ENCODE measurements at places on chromosomes 7 and 10. TPM values are rescaled to one million over a fixed set of nuclear protein-coding genes. Genes with fewer than 3 reads are reported as not detected.

- no peak for DNase-seq
These were observed 375.3 kb downstream of the DPP6 start for GRCh38 chr7:154427533-154427932.

The CHRM2 gene
- 2.3 TPM for polyA plus RNA-seq

- no peak for DNase-seq
These were observed 126.7 kb downstream of the CPEB3 start for GRCh38 chr10:92164036-92164696.

The MSMB gene
- not detected for polyA plus RNA-seq

DNA sequence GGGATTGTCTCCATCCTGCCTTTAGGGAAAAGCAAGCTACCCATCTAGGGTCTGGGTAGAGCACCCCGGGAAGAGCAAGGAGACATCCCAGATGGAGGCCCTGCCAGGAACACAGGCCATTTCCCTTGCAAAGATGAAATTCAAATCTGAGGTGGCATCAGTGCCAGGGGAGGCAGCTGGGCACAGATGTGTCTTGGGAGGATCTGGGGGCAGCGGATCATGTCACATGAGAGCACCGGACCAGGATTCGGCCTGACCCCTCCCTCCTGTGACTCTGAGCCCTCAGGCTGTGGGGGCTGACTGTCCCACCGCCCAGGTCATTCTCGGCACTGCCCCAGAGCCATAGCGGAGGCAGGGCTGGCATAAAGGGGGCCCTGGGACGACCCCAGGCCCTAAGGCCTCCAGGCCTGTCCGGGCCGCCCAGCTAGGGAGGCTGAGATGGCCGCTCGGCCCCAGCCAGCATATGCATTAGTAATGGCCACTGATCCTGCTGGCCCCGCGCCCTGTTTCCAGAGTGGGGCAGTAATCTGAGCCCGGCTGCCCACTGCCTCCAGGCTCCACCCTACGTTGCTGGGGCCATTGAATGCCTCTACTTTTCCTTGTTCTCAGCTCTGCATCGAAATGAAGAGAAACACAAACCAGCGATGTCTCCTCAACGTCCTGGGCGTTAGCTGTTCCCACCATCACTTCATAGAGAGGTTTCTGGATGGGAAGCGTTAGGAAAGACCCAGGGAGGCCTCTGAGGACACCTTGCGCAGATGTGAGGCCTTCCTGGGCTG lies 148.5 kb downstream of the UBE2H start:
- no peak for DNase-seq

- no peak for DNase-seq
These were observed 663.3 kb upstream of the MGMT start for GRCh38 chr10:128803790-128804189.

The CDNF gene
- 4.6 TPM for polyA plus RNA-seq

The STAG3 gene
- polyA plus RNA-seq: 11.7 TPM

DNA sequence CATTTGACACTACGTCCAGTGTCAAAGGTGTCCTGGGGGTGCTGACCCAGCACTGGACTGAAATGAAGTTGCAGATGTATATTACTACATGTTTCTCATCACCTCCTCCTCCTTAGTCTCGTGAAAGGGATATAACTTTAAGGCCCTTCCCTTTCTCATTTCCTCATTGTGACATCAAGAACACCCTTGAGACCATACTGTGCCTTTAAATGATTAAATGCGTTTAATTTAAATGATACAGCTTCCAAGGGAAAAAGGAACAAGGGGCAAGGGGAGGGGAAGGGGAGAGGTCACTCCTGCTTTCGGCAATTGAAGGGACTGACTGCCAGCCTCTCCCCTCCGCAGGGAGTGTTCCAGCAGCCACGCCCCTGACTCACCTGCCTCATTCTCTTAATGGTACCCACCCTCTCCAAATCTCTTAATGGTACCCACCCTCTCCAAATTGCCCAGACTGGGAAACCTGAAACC lies 80.5 kb upstream of the KMT2E start:
- DNase-seq: no peak

- DNase-seq: no peak
These were observed 1.7 kb downstream of the RASGEF1A start for GRCh38 chr10:43264965-43265798.

GRCh38 chr7:18913106-18913505 lies 204.3 kb downstream of the TWIST1 start:
- DNase-seq: no peak

The LEP gene
- polyA plus RNA-seq: 0.49 TPM

DNA sequence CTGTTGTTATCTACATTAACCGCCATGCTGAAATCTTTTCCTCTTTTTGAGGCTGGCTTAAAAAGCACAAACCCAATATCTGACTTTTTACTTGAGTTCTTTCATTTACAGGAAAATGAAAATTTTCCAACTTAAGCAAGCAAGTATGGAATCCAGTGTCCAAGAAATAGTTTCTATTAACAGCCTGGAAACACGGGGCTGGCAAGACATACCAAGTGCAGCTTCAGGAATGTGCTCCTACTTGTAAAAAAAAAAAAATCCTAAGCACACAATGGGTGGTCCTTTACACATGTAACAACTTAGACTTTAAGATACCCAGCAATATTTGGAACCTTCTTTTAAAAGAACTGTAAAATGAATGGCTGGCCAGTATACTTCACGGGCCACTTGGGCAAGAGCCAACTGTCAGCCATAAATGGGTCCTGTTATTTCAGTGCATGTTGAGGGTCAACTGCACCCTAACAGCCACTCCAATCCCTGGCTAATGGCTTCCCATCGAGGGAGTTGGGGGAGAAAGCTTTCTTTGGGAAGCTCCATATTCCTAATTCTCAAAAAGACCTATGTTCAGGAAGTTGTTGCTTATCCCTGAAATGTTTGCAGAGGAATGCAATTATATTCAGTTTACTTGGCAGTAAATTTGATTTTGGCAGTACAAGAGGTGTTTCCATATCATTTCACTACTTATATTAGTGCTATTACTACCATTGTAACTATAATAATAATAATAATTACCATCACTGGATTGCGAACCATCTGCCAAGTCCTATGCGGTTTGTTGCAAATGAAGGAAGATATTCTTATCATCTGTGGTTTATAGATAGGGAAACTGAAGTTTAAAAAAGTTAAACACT lies 236.4 kb upstream of the TMEM72 start:
- no peak for DNase-seq

DNA sequence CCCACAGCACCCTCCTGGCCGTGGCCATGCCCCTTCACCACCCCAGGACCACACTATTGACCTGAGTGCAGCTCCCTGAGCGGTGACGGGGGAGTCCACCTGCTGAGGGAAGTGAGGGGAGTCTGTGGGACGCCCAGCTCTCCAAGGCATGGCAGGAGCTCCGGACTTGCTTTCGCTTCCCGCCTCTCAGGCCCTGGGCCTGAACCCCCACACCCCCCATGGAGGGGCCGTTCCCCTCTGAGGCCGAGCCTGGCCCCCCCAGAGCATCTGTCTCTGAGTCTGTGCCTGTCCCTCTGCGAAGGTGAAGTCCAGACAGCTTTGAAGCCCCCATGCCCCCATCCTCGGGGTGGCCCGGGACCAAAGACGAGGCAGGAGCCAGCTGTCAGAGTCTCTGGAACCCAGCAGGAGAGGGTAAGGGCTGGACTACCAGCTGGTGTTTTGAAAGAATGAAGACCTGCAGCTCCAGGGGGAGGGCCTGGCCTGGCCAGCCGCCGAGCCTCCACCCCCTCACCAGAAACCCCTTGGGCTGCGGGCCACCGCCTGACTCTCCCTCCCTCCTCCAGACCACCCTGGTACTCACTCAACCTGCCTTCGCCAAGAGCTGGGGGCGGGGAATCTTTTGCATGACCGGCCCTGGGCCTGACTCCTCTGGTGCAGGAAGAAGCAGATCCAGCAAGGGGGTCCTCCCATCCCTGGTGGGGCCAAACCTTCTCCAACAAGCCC lies 114.0 kb downstream of the PDGFA start:
- peak; percentile 13 for DNase-seq

The MUC3A gene
- 0.69 TPM for polyA plus RNA-seq

The DNA2 gene
- 11.3 TPM for polyA plus RNA-seq

The VWC2 gene
- polyA plus RNA-seq: 1.2 TPM

GRCh38 chr10:29254123-29255046 lies 34.5 kb upstream of the LYZL1 start:
- no peak for DNase-seq

- DNase-seq: no peak
These were observed 297.9 kb upstream of the MGMT start for GRCh38 chr10:129169115-129169514.

The TRPV6 gene
- polyA plus RNA-seq: 14.8 TPM

- DNase-seq: no peak
These were observed 132.8 kb downstream of the ELFN1 start for GRCh38 chr7:1802899-1803298.

The WNT16 gene
- polyA plus RNA-seq: not detected

DNA sequence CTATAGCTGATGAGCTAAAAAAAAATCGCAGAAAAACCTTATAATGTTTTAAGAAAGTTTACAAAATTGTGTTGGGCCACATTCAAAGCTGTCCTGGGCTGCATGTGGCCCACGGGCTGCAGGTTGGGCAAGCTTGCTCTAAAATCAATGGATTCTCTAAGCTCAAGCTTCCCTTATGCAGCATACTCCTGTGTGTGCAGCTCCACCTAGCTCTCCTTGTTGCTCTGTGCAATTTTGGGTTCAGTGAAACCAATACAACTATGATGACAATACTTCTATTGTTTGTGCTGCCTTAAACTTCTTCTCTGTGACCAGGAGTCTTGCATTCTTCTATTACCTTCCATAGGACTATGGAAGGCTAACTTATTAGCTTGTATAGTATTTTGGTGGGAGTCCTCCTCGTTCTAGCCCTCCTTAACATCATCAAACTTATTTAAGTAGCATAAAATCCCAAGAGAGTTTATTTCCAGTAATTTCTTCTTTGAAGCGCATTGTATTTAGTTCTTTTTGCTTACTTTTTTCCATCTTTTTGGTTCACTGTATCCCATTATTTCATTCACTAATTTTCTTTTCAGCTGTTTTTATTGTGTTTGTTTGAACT lies 170.9 kb upstream of the SMIM30 start:
- no peak for DNase-seq

GRCh38 chr10:117216028-117216427 lies 18.7 kb downstream of the KCNK18 start:
- DNase-seq: no peak

The ANKRD26 gene
- polyA plus RNA-seq: 13.4 TPM

GRCh38 chr7:42024537-42024936 lies 212.5 kb downstream of the GLI3 start:
- no peak for DNase-seq

The SMKR1 gene
- polyA plus RNA-seq: 3.5 TPM

The CARD11 gene
- 1.00 TPM for polyA plus RNA-seq

DNA sequence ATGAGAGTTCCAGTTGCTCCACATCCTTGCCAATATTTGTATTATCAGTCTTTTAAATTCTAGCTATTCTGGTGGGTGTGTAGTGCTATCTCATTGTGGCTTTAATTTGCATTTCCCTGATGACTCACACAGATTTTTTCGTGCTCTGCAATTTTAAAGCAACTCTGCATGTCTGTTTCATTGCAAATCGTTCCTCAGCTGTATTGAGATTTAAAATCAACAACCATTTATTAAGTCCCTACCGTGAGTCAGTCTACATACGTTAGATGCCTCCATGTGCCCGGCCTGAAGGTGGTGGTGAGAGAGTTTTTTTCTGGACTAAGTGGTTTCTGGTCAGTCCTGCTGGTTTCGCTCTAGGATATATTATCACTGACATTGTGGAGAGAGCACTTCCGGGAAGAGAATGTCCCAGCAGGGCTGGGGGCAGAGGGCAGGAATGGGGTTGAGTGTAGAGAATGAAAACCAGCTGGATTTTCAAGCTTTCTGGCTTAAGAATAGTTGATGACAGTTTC lies 8.4 kb upstream of the HYCC1 start:
- peak; percentile 48 for DNase-seq

The CALHM1 gene
- polyA plus RNA-seq: 0.07 TPM

DNA sequence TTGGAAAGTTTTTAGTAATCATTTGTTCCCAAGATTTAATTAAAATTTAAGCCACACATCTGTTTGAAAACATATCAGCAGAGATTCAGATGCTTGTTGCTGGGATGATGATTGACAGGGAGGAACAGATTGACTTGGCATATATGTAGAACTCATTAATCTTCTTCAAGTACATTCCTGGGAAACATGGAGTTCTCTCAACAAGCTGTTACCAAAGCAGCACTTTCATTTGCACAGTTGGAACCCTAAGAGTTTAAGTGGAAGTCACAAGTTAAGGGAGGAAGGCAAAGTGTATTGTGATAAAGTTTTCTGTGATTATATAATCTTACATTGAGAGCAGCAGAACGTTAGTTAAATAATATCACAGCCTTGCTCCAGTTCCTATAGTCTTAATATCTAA lies 485.4 kb upstream of the CELF2 start:
- no peak for DNase-seq

GRCh38 chr10:52801947-52802346 lies 29.4 kb upstream of the MBL2 start:
- DNase-seq: no peak

Measured in right renal pelvis (tissue), 4 donors.